NCI-H774 (cell line): ENCODE measurements at places on chromosomes 7 and 10.

DNA sequence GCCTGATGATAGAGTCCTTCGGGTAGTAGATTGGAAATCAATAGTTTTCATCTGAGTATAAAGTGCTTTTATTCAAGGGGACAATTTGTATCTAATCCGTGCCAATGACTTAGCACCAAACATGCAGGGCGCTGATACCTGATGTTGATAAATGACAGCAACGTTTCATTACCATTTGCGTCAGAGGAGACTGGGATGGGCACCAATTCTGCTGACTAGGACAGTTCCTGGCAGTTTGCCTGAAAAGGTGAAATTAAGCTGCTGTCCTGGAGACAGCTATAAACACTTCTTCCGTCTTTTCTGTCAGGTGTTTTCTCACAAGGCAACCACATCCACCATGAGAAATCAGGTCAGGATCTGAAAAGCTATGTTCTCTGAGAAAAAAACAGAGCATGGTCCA, 1136.4 kb downstream of the TYW1 start:
- no peak for DNase-seq

GRCh38 chr7:79452495-79453265, 787 bp downstream of the MAGI2 start:
- no peak for DNase-seq

- no peak for DNase-seq
These were observed 163.6 kb downstream of the GALNT11 start for GRCh38 chr7:152189061-152189460.

GRCh38 chr7:151575410-151575809, 55.7 kb upstream of the RHEB start:
- no peak for DNase-seq

- no peak for DNase-seq
These were observed 76.2 kb upstream of the KIF5B start for GRCh38 chr10:32132357-32132946.

GRCh38 chr7:151537818-151538561, 18.3 kb upstream of the RHEB start:
- no peak for DNase-seq

DNA sequence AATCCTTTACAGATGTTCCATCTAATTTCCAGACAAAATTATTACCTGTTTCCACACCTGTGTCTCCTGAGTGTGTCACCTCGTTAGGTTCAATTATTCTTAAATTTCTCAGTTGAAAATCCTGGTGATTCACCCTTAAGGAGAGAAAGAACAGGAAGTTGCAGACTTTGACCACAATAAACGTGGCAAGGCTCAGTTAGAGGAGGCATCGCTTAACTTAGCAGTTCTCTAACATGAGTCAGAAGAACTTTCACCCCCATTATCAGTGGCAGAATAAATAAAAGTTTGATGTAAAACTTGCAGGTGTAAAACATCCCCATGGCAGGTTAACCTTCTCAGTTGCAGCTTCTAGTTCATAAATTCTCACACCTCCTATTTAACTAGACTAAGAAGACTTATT, 8.3 kb downstream of the XPNPEP1 start:
- DNase-seq, result no peak

GRCh38 chr7:91310830-91311460, 46.7 kb downstream of the FZD1 start:
- no peak for DNase-seq

DNA sequence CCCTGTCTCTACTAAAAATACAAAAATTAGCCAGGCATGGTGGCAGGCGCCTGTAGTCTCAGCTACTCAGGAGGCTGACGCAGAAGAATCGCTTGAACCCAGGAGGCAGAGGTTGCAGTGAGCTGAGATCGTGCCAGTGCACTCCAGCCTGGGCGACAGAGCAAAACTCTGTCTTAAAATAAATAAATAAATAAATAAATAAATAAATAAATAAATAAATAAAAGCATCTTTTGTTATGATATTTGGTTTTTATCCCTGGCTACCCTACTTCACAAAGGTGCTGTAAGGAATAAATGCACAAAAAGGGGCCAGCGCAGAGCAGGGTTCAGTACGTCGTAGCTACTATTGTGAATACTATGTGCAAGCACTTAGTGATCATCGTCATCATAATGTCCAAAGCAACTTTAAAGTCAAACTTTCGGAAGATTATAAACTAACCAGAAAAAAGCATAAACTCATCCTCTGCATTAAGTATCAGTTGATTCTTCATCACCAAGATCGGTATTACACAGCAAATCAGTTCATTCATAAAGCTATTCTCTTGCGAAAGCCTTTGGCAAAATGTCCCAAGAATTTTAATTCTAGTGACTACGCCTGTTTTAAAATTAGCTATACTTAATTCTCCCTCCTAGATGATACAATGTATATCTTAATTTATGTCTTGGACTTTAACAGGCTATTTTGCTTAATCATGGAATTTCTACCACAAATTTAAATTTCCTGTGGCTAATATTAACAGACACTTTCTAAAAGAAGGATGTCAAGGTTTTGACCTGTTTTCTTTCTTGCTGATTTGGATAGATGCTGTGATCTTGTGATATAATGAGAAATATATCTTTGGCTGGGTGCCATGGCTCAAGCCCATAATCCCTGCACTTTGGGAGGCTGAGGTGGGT, 7.6 kb upstream of the NFE2L3 start:
- DNase-seq, result no peak

DNA sequence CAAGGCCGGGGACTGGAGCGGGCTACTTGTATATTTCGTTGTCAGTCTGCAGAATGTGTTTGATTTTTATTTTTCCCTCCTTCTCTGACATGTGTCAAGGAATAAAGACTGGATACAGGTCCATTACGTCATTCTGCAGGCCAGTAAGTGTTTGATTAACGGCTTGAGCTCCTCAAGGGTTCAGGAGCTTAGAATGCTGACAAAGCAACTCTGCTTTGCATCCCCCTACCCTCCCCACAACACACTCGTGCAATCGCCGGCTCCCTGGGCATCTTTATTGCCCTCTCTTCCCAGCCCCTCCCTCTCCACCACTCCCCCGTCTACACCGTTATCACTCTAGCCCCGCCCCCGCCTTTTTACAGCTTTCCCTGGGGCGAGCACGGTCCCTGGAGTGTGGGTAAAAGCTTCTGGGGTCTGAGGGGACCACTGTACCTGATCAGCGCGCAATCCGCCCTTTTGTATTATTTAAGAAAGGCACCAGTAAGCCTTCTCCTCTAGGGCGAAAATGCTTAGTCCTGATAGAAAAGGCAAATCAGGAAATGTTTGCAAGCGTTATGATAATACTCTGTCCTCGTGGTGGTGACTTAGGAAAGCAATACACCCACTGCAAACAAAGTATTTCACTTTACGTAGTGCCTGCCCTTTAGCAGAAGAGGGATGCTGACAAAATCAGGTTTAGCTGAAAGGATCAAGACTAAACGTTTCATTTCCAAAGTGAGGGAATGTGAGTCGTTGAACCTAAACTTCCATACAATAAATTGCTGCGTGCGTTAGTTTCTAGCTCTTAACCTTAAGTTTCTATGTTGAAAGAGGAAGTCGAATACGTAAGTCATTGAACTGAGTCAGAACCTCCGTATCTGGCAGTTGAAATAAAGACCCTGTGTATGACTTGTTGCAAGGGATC, 1.4 kb upstream of the CREB5 start:
- DNase-seq, result no peak

GRCh38 chr10:58701405-58702135, 188.9 kb downstream of the BICC1 start:
- DNase-seq, result no peak

DNA sequence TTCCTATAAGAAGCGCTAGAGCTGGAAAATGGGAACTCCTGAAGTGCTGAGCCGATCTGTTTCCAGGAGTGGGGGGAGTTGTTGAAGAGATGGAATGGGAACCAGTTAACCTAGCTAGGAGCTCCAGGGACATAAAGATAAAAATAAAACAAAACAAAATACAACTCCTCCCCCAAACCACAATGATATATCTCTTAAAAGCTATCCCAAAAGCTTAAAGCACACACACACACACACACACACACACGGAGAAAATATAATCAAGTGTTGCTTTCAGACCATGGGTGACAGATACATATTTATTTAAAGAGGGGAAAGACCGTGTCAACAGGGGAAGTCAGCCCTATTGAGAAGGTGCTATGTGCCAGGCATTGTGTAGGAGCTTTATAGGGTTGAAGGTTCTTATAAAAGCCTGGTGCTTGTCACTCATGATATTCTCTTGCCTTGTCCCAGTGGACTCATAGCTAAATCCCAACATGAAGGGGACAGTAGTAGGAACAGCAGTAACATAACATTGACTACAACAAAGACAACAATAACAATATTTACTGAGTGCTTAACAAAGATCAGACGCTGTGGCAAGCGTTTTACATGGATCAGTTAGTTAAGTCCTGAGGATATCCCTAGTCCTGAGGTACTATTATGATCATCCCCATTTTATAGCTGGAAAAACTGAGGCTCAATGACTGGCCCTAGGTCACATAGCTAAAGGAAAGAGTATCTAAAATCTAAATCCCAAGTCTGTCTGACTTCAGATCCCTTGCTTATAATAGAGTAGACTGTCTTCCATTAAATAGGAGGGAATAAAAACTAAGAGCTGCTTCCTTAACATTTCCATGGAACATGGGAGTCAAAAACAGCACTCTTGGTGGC, 115.5 kb downstream of the SPAG6 start:
- no peak for DNase-seq

GRCh38 chr7:1053002-1053411, 8.7 kb downstream of the GPR146 start:
- no peak for DNase-seq

DNA sequence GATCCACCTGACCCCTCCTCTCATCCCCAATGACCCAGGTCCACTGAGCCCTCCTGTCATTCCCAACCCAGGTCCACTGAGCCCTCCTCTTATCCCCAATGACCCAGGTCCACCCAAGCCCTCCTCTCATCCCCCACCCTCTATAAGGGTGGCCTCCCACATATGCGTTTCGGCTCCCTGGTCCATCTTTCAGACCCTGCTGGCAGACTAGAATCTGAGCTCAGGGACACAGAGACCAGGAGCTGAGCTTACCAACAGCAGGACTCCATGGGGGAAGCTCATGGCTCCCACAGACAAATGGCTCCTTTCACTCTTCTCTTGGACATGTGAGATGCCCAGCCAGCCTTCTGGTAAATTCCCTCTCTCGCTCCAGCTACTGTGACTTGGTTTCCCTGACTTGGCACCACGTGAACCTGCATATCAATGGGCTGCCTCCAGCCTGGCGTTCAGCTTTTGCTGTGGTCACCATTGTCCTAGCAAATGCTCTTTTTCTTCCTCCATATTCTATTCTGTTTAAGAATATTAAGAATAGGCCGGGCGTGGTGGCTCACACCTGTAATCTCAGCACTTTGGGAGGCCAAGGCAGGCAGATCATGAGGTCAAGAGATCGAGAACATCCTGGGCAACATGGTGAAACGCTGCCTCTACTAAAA, 24.8 kb upstream of the INPP5A start:
- no peak for DNase-seq

DNA sequence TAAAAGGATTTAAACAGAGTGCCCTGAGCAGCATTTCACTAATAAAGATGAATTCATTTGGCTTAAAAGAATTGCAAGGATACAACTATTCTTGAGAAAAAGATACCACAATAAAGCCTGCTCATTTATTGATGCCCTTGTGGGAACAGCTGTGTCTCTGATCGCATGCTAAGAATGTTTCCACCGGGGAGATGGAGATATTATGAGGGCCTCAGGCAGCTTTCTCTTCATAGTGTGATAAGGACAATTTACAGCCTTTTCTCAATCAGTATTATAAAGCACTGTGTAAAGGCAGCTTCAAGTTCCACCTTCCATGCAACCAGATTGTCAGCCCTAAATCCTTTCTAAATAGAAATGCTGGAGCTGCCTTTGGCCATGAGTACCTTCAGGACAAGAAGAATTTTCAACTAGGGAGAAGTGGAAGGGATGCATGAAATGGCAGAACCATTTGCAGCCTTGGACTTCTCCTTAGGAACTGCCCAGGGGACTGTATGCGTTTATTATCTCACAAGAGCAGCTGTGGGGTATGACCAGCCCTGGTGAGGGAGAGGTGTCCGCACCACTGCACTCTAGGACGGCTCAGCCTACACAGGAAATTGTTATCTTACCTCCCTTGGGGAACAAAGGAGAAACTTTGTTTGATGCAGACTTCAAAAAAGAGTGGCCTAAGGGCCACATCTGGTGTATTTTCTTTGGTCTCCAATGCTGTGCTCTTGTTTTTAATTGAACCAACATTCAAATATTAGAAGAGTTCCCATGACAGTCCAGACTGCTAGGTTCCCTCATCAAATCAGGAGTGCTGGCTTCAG, 116.9 kb upstream of the PCGF5 start:
- DNase-seq, result no peak

- no peak for DNase-seq
These were observed 22.6 kb downstream of the TMEM254 start for GRCh38 chr10:80100861-80101695.

DNA sequence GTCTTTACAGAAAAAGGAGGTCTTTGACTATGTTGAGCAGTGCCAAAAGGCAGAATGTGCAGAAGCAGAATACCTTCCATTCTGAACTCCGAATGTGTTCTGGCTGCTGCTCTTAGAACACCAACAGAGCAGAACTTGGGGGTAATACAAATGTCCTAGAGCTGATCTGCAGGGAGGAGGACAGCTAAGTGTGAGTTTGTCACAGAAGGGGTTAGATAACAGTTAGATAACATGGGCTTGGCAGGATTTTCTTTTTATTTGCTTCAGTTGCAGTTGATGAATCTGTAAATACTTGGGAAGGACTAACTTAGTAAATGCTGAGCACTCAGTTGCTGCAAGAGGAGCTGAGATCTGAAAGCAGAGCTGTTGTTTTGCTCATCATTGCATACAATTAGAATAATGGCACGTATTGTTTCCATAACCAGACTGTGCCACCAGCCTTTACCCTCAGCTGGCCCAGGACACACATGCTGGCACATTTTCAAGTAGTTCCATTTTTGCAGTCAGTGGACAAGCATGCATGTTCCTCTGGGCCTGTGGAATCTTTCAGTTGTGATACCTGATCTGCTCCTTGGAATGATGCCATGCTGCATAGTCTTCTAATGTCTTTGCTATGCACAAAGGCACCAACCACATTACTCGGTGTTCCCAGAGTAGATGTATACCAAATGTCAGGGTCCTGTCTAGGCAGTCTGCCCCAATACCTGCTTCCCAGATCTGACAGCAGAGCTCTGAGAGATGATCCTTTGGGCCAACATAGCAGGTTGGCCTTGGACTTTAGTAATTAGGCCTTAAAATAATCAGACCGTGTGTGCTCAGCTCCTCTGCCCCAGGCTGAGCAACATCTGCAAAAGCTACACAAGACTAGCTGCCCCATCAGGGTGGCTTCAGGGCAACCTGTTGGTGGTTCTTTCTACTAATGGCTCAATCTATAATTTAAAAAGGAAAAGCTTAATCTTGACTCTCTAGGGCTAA, 55.7 kb downstream of the GSDME start:
- no peak for DNase-seq

GRCh38 chr10:110214371-110214826, 7.0 kb downstream of the MXI1 start:
- no peak for DNase-seq

GRCh38 chr7:47326220-47326619, 255.7 kb downstream of the TNS3 start:
- no peak for DNase-seq

GRCh38 chr7:16594676-16595075, 50.9 kb downstream of the ANKMY2 start:
- DNase-seq, result no peak
